ENCODE measurements at places on chromosomes 13 and 19.

- DNase-seq = no peak
These were observed 71.1 kb downstream of the UGGT2 start for GRCh38 chr13:95982144-95982543.

DNA sequence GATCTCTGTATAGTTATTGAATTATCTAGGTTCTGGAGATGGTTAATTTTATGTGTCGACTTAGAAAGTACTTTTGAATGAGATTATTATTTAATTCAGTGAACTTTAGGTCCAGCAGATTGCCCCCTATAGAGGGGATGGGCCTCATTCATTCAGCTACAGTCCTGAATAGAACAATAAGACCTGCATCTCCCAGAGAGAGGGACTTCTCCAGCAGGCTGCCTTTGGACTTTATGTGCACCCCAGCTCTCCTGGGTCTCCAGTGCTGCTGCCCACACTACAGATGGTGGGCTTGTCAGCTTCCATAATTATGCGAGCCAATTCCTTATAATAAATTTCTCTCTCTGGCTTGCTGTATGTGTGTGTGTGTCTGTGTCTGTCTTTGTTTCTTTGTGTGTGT lies 39.3 kb upstream of the KL start:
- no peak for DNase-seq

DNA sequence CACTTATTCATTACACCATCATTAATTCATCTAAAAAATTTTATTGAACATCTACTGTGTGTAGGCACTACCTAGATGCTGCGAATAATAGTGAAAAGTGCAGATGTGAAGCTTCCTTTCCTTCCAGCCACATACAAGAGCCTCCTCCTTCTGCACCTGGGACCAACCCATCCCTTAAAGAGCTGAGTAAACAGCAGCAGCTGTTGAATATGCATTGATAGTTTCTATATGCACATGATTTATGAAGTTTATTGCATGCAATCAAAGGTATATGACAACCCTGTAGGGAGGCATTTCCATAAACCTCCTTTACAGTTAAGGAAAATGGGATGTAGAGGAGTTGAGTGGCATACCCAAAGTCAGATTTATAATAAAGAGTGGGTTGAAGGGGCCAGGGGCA lies 110.3 kb upstream of the IPO5 start:
- no peak for DNase-seq

DNA sequence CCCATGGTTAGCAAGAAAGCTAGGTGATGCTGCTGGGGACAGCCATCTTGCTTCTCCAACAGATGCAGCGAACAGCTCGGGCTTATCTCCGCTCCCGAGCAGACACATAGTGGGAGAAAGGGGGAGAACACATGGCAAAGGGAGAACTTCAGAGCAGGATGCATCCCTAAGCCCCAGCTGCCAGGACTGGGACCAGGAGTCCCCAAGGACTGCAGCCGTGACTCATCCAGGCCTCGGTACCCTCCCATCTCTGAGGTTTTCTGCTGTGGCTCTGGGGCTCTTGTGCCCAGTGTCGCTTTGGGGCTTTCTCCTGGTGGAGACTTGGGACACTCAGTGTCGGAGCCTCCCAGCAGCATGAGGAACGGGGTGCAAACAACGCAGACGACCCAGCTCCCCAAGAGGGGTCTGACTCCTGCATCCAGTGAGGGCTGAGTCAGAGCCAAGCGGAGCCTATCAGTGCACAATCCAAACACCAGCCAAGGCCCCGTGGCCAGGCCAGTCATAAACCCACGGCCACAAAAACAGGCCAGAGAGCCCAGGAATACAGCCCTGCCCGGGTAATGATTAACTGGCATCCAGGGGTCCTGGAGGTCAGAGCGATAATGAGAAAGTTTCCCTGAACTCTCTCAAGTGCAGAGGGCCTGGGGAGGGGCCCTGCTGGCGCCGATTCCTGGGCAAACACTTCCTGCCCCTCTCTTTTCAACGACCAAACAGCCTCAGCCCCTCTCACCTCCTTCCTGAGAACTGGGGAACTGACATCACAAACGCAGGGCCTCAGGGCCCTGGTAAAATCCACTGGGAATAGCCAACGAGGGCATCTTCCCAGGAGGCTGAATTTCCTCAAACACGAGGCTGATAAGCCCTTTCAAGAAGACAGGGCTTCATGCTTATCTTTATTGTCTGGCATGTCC lies 202.9 kb downstream of the USP12 start:
- no peak for DNase-seq

GRCh38 chr13:73939071-73939380 lies 195.2 kb downstream of the KLF12 start:
- no peak for DNase-seq
